ENCODE measurements at places on chromosomes 5 and 9. TPM values are rescaled to one million over a fixed set of nuclear protein-coding genes. Genes with fewer than 3 reads are reported as not detected.

Gene C9orf43
- 0.59 TPM for total RNA-seq

DNA sequence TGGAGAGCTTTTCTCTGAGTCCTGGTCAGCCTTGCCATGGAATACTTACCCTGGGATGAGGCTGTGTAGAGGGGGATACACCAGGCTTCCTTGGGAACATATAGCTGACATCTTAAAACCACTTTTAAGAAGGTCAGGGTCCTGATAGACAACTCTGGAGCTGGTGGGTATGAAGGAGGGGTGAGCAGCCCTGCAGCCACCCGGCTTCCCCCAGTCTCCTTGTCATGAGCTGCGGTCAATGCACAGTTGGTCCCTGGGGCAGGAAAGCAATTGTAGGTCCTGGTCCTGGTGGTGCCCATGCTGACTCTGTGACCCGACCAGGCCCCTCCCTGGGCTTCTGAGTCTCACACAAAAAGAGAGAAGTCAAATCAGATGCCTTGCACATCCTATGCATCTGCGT lies 63.6 kb downstream of the MRPL36 start:
- H3K27me3 ChIP-seq: peaks cover 19% of the 10 kb centered on the region
- no peaks in the 10 kb centered on the region for H3K36me3 ChIP-seq
- no peak for DNase-seq
- H3K27ac ChIP-seq: no peak overlapping the region

GRCh38 chr5:74073257-74073656 lies 447.3 kb downstream of the ARHGEF28 start:
- H3K4me3 ChIP-seq: no peak overlapping the region
- H3K27ac ChIP-seq: no peak overlapping the region
- no peaks in the 10 kb centered on the region for H3K36me3 ChIP-seq
- no peaks in the 10 kb centered on the region for H3K27me3 ChIP-seq

- H3K4me1 ChIP-seq: no peaks in the 10 kb centered on the region
- no peaks in the 10 kb centered on the region for H3K36me3 ChIP-seq
- no peak overlapping the region for H3K27ac ChIP-seq
These were observed 127.8 kb upstream of the CCDC180 start for GRCh38 chr9:97179616-97180015.

- H3K36me3 ChIP-seq: no peaks in the 10 kb centered on the region
- no peaks in the 10 kb centered on the region for H3K4me1 ChIP-seq
- H3K4me3 ChIP-seq: no peak overlapping the region
- no peak for DNase-seq
- H3K27me3 ChIP-seq: no peaks in the 10 kb centered on the region
These were observed 412.5 kb downstream of the ELAVL2 start for GRCh38 chr9:23413541-23413940.

Measured in breast epithelium (tissue), 4 donors.